ENCODE measurements at places on chromosomes 5 and 9.

DNA sequence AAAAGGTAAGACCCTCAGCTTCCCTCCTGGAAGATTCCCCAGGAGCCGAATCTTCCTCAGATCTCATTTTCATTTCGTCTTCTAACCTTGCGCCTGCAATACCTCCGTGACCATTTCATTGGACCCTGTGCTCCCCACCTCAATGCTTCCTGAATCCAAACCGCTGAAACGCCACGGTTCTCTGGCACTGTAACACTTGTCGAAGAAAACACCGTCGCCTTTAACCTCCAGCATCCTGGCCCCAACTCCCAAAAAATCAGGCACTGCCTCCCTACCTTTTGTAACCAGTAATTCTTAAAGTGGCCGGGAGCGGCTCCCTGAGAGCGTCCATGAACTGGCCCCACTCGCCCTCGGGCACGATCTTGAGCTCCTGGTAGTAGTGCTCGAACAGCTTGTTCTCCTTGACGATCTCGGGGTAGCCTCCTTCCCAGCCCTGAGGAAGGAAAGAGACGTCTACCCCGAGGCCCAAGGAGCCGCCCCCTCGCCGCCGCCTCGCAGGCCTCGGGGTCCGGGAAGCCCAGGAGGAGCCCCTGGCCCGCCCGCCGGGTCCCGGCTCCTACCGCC lies 438 bp downstream of the NSUN2 start:
- DNase-seq, result no peak

- no peak for DNase-seq
Observed at GRCh38 chr9:37293664-37294524, 128.6 kb upstream of the GRHPR start.

DNA sequence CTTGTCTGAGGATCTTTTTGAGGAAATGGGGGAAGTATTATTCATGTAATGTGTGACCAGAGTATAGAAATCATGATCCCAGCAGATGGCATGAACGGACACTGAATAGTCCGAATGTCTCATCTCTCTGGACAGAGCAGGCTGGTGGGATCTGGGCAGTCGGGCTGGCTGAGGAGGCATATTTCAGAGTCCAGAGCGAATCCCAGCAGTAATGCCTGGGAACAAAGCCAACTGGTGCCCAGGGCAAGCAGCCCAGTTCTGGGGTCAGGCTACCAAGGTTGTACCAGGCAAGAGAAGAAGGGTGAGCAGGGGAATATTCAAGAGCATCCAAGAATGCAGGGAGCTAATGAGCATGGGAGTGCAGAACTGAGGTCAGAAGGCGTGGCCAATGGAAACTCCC lies 306.4 kb downstream of the ZSWIM6 start:
- no peak for DNase-seq

GRCh38 chr9:93820667-93821306 lies 134.4 kb downstream of the BARX1 start:
- no peak for DNase-seq

Data from stimulated activated CD4-positive, alpha-beta T cell treated with anti-CD3 and anti-CD28 coated beads, Interleukin-12 subunit alpha, Interleukin-12 subunit beta, amount 100 ng/mL, for 48 hours (primary cell).